Posterior cingulate gyrus (tissue), 11 donors: ENCODE measurements at places on chromosomes 1 and 21.

- no peak for DNase-seq
Observed at GRCh38 chr1:93667642-93668041, 14.0 kb downstream of the BCAR3 start.

DNA sequence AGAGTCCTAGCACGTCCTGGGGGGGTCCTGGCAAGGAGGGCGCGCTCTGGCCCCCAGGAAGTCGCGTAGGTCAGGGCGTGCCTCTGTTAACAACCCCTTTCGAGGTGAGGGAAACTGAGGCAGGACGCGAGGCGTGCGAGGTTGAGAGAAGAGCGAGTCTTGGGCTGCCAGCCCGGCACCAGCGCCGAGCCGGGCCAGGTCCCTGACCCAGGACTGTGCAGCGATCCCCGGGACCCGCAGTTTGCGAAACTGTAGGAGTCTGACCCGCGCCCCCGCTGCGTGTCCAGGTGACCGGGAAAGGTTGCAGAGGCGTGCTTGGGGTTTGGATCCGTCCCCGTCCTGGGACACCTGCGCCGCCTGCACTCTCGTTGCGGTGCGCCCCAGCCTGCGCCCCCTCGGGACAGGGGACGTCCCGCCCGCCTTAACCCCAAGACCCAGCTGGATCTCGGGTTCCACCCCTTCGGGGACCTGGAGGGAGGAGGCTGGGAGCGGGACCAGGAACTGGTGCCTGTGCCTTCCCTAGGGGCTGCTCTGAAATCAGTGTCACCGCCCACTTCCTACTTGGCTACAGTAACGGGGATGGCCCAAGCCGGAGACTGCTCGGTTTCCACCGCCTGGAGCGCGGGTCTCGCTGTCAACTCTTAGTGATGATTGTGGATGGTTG is 493 bp downstream of the DISC1 start:
- DNase-seq = no peak

DNA sequence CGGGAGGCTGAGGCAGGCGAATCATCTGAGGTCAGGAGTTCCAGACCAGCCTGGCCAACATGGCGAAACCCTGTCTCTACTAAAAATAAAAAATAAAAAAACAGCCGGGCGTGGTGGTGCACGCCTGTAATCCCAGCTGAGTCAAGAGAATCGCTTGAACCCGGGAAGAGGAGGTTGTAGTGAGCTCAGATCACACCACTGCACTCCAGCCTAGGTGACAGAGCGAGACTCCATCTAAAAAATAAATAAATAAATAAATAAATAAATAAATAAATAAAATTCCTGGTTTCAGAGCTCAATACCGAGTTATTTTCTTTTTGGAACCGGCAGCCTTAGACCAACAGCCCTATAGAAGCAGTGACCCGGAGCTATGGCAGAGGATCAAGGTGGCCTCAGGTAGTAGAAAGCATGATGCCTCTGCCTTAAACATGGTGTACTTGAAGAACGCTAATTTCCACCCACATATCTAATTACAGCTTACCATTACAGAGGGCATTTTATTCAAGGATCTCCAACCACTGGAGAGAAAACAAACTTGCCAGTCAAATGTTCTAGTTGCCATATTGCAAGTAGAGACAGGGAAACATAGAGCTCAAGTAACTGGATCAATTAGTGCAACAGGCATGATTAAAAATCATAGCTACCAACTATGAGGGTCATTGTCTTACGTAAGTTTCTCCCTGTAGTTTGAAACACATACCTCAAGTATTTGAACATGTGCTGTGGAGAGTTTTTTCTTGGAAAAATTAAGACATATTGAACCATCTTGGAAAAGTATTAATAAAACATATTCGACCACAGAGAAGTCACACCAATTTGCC is 2.0 kb upstream of the ENAH start:
- no peak for DNase-seq

GRCh38 chr1:206513312-206514111 is 6.2 kb downstream of the RASSF5 start:
- DNase-seq = no peak

GRCh38 chr1:235649368-235650163 is at the start of gene GNG4:
GNG4 (minus strand) TSS chr1:235649784; CDS start chr1:235583838, 65,946 bp downstream.
- no peak for DNase-seq

- no peak for DNase-seq
Observed at GRCh38 chr1:201968202-201968925, 13.1 kb downstream of the TIMM17A start.

GRCh38 chr21:39799178-39799577 is 54.2 kb downstream of the IGSF5 start:
- DNase-seq = peak; percentile 32

DNA sequence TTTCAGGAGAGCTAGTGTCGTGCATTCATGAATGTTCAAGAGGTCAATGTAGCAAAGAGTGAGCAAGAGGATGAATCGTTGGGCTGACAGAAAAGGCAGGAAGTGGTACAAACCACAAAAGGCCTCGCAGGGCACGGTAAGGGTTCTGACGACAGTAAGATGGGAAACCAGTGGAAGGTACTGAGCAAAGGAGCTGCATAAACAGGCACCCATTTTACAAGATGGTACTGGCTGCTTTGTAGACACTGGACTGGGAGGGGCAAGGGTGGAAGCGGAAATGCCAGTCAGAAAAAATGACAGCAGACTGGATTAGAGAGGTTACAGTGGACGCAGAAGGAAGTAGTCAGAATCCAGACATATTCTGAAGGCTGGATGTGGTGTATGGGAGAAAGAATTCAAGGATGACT is 123.5 kb downstream of the PTPN14 start:
- no peak for DNase-seq

DNA sequence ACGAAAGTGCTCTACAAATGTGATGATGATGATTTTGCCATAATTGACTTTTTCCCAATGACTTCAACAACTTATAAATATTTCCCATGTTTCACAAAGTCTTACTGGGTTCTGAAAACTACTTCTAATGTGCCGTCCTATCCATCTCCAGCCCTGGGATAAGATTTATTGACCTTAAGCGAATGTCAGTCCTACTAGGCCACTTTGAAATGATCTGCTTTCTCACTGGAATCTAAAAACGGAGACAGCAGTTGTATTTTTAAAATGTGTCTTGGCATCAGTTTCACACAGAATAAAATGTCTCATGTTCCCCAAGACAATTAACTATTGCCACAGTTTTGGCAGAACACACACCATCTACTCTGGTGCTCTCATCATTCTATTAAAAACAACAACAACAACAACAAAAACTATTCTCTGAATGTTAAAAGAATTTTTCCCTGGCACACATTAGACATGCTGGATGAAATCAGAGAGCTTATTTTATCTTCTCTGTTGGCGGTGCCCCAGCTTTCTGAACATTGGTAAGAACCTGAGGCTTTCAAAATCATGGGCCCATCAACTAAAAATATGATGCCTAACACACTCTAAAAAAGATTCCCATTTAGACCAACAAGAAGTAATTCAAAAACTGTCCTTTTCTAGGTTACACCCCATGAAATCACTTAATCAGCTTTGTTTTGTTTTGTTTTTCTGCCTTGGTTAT is 23.1 kb upstream of the DNASE2B start:
- DNase-seq = no peak

GRCh38 chr1:211705467-211706091 is 30.2 kb upstream of the NEK2 start:
- no peak for DNase-seq

DNA sequence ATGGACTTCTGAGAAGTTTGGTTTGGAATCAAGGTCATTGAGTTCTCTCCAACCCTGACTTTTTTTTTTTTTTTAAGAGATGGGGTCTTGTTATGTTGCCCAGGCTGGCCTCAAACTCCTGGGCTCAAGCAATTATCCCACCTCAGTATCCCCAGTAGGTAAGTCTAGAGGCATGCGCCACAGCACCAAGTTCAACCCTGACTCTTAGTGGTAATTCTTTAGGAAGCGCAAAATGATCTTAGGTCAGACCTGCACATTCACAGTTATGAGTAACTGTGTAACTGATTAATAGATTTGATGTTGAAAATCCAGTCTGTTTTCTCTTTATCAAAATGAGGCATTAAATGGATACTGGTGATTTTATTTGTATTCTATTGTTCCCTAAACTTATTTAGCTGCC is 95.9 kb downstream of the GREM2 start:
- no peak for DNase-seq

- no peak for DNase-seq
Observed at GRCh38 chr21:35197992-35198431, 148.9 kb upstream of the RUNX1 start.

GRCh38 chr1:110548381-110548780 is 29.4 kb upstream of the KCNA10 start:
- DNase-seq = no peak

DNA sequence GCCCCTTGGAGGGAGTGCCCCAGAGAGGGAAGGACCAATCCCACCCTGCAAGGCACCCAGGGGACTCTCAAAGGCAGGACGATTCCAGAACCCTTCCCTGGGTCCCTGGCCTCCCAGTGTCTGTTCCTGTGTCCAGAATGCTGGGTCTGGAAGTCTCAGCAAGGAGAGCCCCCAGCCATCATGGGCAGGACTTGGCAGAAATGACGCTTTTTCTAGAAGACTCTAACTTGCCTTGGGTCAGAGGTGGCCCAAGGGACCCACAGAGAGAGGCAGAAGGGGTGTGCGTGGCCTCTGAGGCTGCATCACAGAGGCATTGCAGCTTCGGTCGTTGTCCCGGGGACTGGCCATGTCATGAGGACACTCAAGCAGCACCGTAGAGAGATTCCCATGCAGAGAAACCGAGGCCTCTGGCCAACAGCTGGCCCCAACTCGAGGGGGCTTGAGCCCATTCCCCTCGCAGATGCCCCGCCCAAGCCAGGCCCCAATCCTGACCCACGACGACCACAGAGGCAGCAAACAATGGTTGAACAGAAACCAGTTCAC is 57.8 kb downstream of the WNT9A start:
- DNase-seq = no peak

- no peak for DNase-seq
Observed at GRCh38 chr1:205678286-205679111, 1.8 kb downstream of the SLC45A3 start.

GRCh38 chr1:209624558-209625549 is 27.4 kb downstream of the LAMB3 start:
- DNase-seq = no peak

- peak; percentile 48 for DNase-seq
Observed at GRCh38 chr1:14848203-14848602, 249.7 kb downstream of the KAZN start.

- no peak for DNase-seq
Observed at GRCh38 chr1:119968601-119969000, 72.3 kb upstream of the ADAM30 start.

DNA sequence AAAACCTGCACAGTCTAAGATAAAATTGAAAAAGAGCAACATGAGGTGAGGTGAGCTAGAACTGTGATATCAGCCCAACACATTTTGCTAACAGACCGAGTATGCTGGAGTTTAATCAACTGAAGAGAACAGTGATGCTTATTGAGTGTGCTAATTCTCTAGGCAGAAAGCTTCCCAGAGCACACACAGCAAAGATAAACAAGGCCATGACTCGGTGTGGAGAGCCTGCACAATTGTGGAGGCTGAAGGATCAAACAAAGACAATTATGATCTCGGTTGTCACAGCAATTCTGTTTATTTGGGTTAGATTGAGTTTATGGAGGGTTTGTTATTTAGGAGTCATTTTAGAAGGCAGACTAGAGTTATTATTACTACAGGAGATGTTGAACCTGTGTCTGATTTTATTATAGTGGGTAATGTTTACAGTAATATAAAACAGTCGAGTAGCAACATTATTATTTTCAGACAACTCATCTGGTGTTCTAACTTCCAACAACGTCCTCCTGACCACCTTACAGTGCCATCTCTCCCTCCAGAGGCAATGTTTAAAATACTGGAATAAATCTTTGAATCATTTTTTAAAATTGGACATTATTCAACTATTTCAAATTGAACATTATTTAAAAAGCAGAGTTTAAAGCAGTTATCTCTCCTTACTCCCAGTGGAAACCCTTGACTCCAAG is 40.2 kb downstream of the DPT start:
- DNase-seq = no peak

DNA sequence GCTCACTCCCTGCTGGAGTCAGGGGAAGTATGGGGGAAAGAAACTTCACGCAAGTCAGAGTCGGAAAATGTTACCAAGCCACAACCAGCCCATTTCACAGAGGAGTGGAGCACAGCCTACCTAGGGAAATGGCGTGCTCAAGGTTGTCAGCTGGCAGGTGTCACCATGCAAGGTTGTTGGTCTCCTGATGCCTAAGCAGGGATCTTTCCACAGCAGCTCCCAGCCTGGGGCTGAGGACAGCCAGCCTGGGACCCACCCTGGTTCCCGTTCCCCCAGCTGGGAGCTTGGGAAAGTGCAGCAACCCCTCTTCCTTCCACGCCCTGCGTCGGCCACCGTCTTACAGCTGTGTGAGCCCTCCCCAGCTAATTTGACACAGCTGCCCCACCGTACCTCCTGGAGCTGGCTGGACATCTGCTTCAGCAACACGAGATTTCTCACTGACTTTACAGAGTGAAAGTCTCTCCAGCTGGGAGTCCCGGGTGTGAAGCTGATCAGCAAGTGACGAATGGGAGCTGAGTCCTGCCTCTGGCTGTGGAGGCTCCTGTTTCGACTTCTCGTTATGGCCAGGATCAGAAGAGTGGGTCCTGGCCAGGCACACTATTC is 224.6 kb upstream of the RAB4A start:
- no peak for DNase-seq
